ENCODE measurements at places on chromosomes 6 and 20. TPM values are rescaled to one million over a fixed set of nuclear protein-coding genes. Genes with fewer than 3 reads are reported as not detected.

The RPRD1B gene
- total RNA-seq, result 60.1 TPM

The ESR1 gene
- 1.5 TPM for total RNA-seq

The PHACTR3 gene
- total RNA-seq, result 0.50 TPM

The LINC00237 gene
- total RNA-seq, result not detected

The TAGAP gene
- not detected for total RNA-seq

The SMOC2 gene
- total RNA-seq, result not detected

The MAP7 gene
- 27.5 TPM for total RNA-seq

The SGK2 gene
- 3.1 TPM for total RNA-seq

The THEMIS gene
- total RNA-seq, result not detected

The LY6G6D gene
- not detected for total RNA-seq

- H3K36me3 ChIP-seq, result peaks cover 5% of the 10 kb centered on the region
- no peaks in the 10 kb centered on the region for H3K27me3 ChIP-seq
- DNase-seq, result no peak
- H3K4me1 ChIP-seq, result peaks cover 21% of the 10 kb centered on the region
- no peak overlapping the region for H3K27ac ChIP-seq
- H3K4me3 ChIP-seq, result no peak overlapping the region
These were observed 31.2 kb downstream of the SLX4IP start for GRCh38 chr20:10466325-10466724.

- peaks cover 6% of the 10 kb centered on the region for H3K4me1 ChIP-seq
- no peak overlapping the region for H3K4me3 ChIP-seq
- peak; percentile 8 for DNase-seq
- no peak overlapping the region for H3K27ac ChIP-seq
- no peaks in the 10 kb centered on the region for H3K27me3 ChIP-seq
These were observed 285.1 kb downstream of the CENPW start for GRCh38 chr6:126625019-126625418.

DNA sequence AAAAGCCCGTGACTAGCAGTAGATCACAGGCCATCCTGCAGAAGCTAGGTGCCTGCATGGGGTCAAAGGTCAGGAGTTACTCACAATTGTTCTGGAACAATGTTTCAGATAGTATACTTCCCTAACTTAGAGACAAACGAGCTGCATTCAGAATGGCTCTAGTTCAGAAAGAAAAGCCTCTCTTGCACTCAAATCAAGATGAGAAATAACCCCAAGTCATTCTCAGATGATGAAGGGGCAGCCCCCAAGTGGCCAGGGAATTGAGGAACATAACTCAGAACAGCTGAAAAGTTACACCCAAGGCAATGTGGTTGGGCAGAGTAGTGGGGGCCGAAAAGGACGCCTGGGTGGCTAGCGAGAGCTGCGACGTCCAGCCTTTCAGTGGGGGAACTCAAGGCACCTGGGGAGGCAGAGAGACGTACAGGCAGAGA lies 27.8 kb downstream of the FYN start:
- DNase-seq, result no peak
- no peak overlapping the region for H3K27ac ChIP-seq
- no peaks in the 10 kb centered on the region for H3K4me1 ChIP-seq

GRCh38 chr20:57910716-57911115 lies 200.9 kb upstream of the PMEPA1 start:
- no peaks in the 10 kb centered on the region for H3K36me3 ChIP-seq
- H3K4me1 ChIP-seq, result no peaks in the 10 kb centered on the region
- no peak overlapping the region for H3K4me3 ChIP-seq
- no peaks in the 10 kb centered on the region for H3K27me3 ChIP-seq
- DNase-seq, result no peak

DNA sequence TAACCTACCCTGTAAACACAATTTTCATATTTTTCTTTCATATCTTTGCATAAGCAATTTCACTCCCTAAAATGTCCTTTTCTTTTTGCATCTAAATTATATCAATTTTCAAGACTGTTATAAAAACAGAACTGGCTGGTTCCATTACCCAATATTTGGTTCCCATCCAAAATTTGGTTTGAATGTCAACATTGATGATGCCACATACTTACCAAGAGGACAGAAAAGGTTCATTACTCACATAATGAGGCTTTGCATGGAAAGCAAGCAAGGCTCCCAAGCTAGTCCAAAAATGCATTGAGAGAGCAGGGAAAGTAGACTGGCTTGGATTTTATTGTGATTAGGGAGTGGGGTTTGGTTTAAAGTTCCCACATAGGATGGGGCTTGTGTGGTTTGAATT lies 144.4 kb upstream of the AKIRIN2 start:
- H3K27me3 ChIP-seq, result no peaks in the 10 kb centered on the region
- H3K36me3 ChIP-seq, result no peaks in the 10 kb centered on the region
- no peak for DNase-seq
- peaks cover 11% of the 10 kb centered on the region for H3K4me1 ChIP-seq
- no peak overlapping the region for H3K4me3 ChIP-seq
- no peak overlapping the region for H3K27ac ChIP-seq

DNA sequence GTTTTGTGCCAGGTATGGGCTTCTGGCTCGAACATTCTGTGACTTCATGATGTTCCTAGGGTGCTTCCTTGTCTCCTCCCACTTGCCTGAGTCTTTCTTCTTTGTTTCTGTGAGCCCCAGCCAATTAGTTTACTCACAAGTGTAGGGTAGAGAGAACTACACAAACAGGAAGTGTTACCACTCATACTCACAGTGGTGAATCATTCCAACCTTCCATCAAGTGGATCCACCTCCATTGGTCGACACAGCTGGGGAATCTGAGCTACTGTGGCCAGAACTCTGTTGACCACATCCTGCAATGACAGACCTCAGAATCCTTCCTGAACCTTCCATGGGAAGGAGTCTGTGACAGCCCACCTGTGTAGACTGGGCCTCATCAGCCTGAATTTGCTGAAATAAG lies 76.8 kb downstream of the UNC5CL start:
- H3K36me3 ChIP-seq, result no peaks in the 10 kb centered on the region
- peak overlapping the region; percentile 47 for H3K27ac ChIP-seq
- H3K4me1 ChIP-seq, result peaks cover 13% of the 10 kb centered on the region
- peak; percentile 58 for DNase-seq
- H3K27me3 ChIP-seq, result no peaks in the 10 kb centered on the region

DNA sequence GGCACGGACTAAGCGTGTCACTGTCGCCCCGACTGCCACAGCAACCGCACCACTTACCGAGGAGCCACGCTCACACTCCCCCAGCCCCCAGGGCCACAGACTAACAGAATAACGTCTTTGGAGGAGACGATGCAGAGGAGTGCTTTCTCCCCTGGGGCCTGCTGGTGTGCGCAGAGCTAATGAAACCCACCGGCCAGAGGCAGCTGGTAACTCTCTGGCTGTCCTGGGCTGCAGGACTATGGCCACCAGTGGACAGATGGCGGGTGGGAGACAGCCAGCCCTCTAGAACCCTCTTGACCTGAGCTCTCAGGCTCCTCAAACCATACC lies 228.0 kb downstream of the DLL1 start:
- no peaks in the 10 kb centered on the region for H3K4me1 ChIP-seq
- H3K36me3 ChIP-seq, result no peaks in the 10 kb centered on the region
- H3K27me3 ChIP-seq, result peaks cover 71% of the 10 kb centered on the region
- no peak overlapping the region for H3K27ac ChIP-seq
- H3K4me3 ChIP-seq, result no peak overlapping the region

GRCh38 chr6:46393940-46394337 lies 97.3 kb downstream of the RCAN2 start:
- no peak overlapping the region for H3K27ac ChIP-seq
- H3K4me1 ChIP-seq, result no peaks in the 10 kb centered on the region
- no peak for DNase-seq
- peaks cover 10% of the 10 kb centered on the region for H3K27me3 ChIP-seq
- H3K4me3 ChIP-seq, result no peak overlapping the region

GRCh38 chr20:12019715-12020114 lies 102.0 kb downstream of the BTBD3 start:
- no peaks in the 10 kb centered on the region for H3K27me3 ChIP-seq
- no peak overlapping the region for H3K27ac ChIP-seq
- H3K36me3 ChIP-seq, result no peaks in the 10 kb centered on the region
- no peaks in the 10 kb centered on the region for H3K4me1 ChIP-seq
- no peak for DNase-seq

DNA sequence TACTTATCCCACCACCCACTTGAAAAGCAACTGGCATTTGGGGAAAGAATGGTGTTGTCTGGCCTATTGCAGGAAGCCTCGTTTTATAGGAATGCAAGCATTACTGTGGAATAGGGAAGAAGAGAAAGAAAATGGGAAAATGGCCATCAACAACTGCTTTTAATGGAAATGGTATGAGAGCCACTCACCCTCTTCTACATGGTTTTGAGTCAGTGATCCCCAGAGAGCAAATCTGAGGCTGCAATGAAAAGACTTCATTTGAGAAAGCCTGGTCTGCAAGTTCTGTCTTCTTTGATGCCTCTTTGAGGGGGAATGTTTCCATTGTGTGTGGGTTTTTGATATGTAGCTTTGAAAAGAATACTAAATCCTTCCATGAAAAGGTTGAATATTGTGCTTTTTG lies 172.3 kb upstream of the HDDC2 start:
- no peak overlapping the region for H3K4me3 ChIP-seq
- H3K4me1 ChIP-seq, result no peaks in the 10 kb centered on the region
- no peaks in the 10 kb centered on the region for H3K36me3 ChIP-seq

Measured in PC-9 (cell line).